ENCODE measurements at places on chromosomes 4 and X.

DNA sequence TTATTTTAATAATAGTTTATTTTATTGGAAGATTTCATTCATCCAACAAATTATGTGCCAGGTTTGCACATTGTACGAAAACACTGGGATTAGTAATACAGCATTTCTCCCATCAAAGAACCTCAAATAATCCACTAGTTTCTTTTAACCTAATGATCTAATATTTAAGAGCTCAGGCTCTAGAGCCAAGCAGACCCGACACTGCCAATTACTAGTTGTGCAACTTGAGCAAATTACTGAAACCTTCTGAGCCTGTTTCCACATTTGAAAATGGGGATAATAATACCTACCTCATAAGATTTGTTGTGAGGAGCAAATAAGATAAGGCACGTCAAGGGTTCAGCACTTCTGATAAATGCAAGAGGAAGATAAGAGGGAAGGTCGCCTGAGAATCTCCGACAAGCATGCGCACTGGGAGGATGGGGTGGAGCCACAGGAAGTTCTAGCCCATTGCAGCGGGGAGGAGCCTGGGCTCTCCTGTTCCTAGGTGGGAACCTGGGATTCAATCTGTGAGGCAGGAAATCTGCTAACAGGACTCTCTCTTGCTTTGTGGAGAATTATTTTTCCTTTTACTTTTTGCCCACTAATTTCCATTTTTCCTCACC lies 141.5 kb upstream of the SMAD1 start:
- DNase-seq, result no peak

DNA sequence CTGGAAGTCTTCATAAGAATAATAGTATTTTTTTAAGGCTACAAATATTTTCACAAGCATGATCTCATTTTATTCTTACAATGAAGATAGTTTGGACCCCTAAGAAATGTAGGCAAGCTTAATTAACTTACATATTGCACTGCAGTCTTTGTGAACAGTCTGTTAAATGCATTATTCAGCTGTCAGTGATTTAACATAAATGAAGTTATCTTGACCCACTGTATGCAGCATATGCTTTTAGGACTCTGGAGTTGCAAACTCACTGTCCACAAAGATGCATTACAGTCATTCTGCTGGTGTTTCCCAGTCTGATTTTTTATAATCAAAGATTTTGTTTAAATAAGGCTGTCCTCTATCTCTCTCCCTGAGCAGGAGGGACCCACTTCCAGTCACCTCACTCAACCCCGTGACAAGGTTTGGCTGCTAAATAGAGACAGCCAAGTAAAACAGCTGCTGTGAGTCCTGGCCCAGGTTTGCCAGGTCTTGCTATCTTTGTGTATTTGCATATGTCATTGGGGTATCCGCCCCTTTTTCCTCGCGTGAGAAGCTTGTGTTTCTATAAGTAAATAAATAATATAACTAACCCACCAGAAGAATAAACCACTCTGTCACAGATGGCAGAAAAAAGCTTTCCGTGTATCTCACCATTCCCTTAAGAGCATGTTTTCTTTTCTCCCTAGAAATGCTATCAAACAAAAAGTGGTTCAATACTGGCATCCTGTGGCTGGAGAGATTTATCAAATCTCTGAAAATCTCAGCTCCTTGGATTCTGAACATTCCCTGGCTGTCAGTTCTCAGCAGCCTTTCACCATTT lies 67.0 kb downstream of the SLC7A11 start:
- DNase-seq, result peak; percentile 71

DNA sequence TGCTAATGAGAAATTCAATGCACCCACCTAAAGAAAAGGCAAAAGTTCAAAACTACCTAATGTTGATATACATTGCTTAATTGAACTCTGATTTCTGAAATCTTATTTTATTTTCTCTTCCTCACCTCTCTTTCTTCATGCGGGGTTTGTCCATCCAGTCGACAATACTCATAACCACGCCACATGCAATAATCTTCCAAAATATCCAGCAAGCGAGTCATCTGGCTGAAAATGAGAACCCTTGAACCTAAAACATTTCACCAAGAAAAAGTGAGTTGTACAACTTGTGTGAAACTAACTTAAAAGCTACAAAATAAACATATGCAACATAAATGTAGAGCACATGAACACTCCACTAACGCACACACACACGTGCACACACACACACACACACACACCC lies 26.7 kb downstream of the SMARCA1 start:
- DNase-seq, result no peak

GRCh38 chr4:2364654-2365053 lies 53.8 kb downstream of the ZFYVE28 start:
- DNase-seq, result no peak

DNA sequence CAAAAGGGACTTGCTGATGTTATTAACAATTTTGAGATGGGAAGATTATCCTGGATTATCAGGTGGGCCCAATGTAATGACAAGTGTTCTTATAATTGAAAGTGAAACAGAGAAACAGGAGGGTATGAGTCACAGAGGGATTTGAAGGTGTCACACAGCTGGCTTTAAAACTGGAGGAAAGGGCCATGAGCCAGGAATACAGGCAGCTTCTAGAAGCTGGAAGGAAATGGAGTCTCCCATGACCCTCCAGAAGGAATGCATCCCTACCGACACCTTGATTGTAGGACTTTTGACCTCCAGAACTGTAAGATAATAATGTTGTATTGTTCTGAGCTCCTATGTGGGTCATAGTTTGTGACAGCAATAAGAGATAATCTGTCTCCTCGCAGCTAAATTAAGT lies 98.0 kb upstream of the STIM2 start:
- DNase-seq, result no peak

GRCh38 chr4:23539969-23540569 lies 349.8 kb downstream of the PPARGC1A start:
- DNase-seq, result no peak

DNA sequence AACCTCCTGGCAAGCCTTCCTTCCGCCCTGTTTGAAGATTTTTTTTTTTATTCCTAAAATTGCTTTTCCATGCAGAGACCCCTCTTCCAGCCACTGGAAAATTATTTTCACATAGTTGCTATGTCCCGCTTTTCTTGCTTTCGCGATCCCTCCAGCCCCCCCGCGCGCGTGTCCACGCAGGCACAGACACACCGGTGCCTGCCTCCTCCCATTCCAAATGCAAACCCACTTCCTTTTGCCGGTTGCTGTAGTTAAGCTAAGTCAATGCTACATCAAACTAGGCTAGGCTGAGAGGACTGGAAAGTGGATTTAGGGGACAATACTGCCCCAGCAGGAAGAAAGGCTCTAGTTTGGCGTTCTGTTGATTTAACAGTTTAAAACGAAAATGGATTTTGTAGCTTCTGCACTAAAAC lies 111.0 kb downstream of the DHX15 start:
- DNase-seq, result no peak

All from NCI-H1092 (cell line).